ENCODE measurements at places on chromosomes 2 and 18.

- no peak for DNase-seq
Measured at GRCh38 chr2:32189011-32189410, 23.3 kb downstream of the SLC30A6 start.

DNA sequence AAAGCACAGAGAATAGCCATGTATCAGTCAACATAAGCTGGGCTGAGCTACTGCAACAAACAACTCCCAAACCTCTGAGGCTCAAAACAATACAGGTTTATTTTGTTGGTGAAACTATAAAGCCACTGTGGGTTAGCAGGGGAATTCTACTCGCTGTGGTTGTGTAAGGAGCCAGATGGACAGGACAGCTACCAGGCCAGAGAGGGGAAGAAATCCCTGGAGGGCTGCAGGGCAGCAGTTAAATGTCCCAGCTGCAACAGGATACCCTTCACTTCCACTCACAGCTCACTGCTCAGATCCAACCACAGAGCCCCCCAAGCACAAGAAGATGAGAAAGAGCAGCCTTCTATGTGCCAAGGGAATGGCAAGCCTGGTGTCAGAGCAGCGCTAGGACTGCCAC lies 245.9 kb upstream of the RAB6C start:
- no peak for DNase-seq

DNA sequence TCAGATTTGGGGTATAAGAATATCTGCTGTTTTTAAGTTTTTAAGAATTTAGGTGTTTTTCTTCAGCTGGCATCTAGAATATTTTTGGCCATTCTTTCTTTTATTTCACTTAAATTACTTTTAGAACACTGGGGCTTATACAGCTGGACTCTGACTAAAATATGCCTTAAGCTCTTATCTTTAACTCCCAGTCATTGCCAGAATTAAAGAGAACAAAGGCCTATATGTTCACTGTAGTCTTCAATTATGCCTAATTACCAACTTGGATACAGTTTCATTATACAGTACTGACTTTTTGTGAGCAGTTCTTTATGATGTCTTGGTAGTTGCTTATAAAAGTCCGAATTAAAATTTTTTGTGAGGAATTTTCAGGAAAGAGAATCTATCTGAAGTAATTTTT lies 192.8 kb downstream of the ZNF407 start:
- DNase-seq, result no peak

DNA sequence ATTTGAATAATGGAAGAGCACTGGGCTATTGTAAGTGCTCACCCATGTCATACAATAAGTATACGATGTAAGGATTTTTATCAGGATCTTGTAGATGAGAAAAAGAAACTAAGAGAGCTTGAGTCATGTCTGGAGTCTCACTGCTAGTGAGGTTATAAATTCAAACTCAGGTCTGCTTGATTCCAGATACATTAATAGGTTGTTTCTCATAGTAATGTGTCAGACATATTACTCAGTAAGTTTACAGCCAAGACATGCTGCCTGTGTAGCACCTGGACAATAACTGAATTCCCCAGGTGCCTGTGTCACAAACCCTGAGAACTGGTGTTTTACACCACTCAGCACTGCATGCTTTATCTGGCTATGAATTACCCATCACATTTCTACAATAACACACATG lies 216.9 kb upstream of the LRP1B start:
- DNase-seq, result no peak

DNA sequence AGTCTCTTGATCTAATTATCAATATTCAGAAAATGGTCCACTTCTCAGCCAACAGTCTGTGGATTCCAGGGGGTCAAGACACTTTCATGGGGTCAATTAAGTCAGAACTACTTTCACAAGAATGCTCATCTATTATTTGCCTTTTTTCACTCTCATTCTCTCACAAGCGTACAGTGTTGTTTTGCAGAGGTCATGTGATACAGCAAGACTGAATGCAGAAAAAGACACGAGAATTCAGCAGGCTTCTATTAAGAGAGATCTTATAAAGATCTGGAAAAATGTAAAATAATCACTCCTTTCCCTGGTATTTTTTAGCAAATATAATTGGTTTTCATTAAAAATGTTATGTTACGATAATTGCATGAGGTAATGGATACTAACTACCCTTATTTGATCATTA lies 8.7 kb downstream of the RPRD1A start:
- no peak for DNase-seq

DNA sequence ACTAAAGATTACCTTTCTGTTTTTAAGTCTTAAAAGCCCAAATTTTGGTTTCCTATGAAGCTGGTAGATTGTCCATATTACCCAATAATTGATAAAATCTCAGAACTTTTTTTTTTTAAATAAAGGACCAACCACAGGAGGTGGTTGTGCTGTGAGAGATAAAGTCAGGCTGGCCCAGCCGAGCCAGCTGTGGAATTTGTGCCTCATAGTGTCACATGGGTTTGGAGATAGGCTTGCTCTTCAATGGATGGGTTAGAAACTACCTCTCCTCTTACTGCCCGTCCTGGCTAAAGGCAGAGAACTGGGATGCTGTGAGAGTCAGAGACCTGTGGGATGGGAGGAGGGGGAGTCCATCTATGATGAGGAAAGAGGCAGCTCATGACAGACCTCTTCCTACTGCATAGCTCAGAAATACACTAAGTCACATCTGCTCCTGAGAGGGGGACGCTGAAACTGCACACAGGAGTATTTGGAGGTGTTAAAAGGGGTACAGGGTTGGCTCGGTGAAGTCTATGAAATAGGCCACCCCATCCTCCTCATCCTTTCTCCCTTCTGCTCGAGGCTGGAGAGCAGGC lies 99.7 kb upstream of the MGAT4A start:
- no peak for DNase-seq

GRCh38 chr2:48313036-48313877 lies 216.7 kb upstream of the STON1 start:
- DNase-seq, result peak; percentile 30

DNA sequence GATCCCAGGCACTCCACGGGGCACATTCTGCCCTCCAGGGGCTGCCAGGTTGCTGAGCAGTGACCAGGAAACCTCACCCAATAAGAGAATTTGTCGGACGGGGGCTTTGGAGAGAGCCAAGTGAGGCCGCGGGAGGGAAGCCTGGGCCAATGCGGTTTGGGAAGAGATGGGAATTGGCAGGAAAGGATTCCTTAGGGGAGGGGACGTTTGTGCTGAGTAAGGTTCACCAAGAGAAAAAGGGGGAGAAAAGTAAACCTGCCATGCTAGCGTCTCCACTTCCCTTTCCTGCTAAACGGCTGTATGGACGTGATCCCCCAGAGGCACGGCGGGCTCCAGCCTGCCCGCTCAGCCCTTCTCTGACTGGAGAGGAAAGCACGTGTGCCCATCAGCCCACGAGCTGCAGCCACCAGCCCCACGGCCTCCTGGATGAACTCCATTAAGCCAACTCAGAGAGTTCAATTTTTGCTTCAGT lies 194.4 kb upstream of the ID2 start:
- no peak for DNase-seq

- DNase-seq, result no peak
Measured at GRCh38 chr2:233265899-233266431, 14.5 kb downstream of the ATG16L1 start.

- no peak for DNase-seq
Measured at GRCh38 chr18:63180971-63181376, 138.6 kb downstream of the BCL2 start.
